ENCODE measurements at places on chromosomes 1 and 21.

GRCh38 chr1:10738061-10739058, 58.1 kb downstream of the CASZ1 start:
- no peak for DNase-seq

- DNase-seq = peak; percentile 16
Measured at GRCh38 chr1:38328278-38329035, 281.9 kb upstream of the POU3F1 start.

- no peak for DNase-seq
Measured at GRCh38 chr1:151238467-151238739, 16.1 kb upstream of the PSMD4 start.

- no peak for DNase-seq
Measured at GRCh38 chr1:98099501-98099900, 178.7 kb upstream of the DPYD start.

DNA sequence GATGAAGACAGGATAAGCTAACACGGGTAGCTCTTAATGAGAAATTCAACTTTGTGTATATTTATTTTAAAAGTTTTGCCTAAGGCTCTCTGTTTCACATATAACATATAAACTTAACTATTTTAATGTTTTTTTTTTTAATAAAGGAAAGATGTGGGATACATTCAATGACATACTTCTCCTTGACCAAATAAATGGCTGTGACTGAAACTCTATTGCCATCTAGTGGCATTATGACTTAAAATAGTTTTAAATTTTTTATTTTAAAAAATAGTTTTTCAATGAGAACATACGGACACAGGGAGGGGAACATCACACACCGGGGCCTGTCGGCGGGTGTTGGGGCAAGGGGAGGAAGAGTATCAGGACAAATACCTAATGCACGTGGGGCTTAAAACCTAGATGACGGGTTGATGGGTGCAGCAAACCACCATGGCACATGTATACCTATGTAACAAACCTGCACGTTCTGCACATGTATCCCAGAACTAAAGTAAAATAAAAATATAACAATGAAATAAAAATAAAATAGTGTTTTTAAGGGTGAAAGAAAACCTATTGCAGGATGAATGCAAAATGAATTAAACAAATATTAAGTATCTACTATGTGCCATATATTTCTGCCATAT, 83.4 kb downstream of the LYST start:
- DNase-seq = peak; percentile 58

DNA sequence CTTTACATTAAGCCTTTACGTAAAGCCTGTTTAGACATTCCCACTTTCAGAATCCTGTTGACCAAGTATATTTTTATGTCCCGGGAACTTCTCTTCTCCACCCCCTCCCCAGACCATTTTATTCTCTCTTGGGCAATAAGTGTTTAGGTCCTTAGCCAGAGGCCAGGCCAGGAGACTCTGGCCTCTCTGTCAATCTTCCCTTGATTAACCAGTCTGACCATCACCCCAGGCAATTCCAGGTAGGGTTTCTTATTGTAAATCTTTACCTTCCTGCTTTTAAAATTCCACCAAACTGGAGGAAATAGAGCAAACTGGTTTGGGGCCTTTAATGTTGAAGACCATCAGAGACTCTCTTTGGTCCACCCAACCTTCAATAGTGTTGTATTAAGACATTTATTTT, 12.2 kb upstream of the IFI6 start:
- DNase-seq = no peak

DNA sequence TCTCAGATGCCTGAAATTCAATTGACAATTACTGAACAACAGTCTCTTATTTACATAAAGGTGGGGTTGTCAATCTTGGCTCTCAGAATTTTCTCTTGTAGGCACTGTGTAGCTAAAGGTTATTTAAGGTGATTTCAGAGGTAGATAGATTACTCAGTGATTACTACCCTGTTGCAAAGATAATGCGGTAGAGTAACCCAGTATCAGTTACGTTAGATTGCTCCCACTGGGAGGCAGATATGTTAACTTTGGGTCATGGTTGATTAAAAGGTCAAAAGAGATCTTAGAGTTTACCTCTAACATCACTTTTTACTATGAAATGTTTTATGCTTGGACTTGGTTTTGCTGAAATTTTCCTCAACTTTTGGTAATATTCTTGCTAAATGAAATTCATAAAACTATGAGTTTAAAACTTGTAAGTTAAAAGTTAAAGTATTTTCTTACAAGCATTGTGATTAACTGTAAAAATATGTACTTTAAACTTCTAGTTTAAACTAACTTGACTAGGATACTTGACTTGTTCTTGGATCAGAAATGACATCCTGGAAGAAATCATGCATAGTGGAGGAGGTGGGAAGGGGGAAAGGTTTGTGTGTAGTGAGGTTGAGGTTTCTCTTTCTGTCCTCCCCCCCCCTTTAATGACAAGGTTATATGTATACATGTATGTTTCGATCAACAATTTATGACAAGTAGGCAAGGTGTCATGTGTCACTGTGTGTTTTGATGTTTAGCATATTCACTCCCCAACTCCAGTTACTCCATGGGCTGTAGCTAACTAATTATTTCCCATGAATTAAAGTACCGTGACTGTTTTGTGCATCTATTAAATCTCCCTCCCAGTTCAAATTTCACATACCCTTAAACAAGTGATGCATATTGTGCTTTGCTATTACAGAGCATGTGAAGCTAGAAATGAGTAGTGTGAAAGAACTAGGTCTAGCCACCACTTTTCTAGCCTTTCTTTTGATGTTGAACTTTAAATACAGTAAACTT, 2.9 kb downstream of the LAMC1 start:
- no peak for DNase-seq

All from suppressor macrophage (primary cell).